Left cardiac atrium (tissue), 4 donors: ENCODE measurements at places on chromosomes 12 and 14.
A peak's percentile ranks its signal among the peaks of the same experiment; 100 is the strongest.

GRCh38 chr14:35140718-35141581 is 18.6 kb downstream of the PRORP start:
- no peak for DNase-seq

GRCh38 chr12:130382818-130383217 is 45.1 kb downstream of the PIWIL1 start:
- DNase-seq, result no peak

DNA sequence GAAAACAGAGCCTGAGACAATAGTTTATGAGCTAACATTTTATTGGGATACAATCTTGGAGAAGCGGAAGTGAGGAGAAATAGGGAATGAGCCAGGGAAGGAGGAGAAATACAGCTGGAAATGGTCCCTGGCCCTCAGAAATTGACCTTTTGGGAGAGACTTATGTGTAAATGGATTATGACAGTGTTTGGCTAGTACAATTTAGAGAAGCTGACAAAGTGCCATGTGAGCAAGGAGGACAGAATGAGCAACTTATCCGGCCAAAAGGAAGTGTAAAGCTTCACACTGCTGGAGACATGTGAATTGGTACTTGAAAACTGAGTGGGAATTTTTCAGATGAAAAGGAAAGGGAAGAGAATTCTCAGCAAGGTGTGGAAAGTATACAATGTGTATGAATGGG is 2.9 kb downstream of the GLIPR1 start:
- no peak for DNase-seq

- no peak for DNase-seq
Measured at GRCh38 chr12:114664651-114665320, 19.2 kb downstream of the TBX3 start.

GRCh38 chr12:121723200-121723599 is 10.6 kb downstream of the TMEM120B start:
- no peak for DNase-seq

DNA sequence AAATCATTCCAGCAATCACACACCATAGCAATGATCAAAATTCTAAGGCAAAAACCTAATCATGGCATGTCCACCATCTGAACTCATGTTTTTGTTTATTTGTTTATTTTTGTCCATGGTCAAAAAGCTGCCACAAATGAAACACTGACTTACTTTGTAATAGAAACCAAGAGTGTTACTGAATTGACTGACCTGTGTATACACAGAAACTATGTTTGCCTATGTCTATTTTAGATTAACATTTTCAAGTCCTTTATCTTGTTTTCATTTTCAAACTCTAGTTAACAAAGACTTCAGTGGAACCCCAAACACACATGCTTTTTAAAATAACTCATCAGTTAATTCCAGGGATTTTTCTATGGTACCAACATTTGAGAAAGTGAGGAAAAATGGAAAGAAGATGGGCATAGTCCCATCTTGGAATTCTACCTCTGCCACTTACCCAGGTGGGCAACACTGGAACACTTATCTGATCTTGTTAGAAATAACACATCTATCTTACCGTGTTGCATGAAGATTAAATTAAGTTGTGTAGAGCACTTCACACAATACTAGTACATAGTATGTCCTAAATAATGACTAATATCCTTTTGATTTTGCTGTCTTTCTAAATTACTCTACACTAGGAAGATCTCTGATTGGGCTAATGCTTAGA is 6.4 kb downstream of the LUM start:
- DNase-seq, result no peak

- DNase-seq, result no peak
Measured at GRCh38 chr12:124995200-124995961, 1.9 kb downstream of the BRI3BP start.

- no peak for DNase-seq
Measured at GRCh38 chr14:80358112-80358511, 146.8 kb upstream of the DIO2 start.

DNA sequence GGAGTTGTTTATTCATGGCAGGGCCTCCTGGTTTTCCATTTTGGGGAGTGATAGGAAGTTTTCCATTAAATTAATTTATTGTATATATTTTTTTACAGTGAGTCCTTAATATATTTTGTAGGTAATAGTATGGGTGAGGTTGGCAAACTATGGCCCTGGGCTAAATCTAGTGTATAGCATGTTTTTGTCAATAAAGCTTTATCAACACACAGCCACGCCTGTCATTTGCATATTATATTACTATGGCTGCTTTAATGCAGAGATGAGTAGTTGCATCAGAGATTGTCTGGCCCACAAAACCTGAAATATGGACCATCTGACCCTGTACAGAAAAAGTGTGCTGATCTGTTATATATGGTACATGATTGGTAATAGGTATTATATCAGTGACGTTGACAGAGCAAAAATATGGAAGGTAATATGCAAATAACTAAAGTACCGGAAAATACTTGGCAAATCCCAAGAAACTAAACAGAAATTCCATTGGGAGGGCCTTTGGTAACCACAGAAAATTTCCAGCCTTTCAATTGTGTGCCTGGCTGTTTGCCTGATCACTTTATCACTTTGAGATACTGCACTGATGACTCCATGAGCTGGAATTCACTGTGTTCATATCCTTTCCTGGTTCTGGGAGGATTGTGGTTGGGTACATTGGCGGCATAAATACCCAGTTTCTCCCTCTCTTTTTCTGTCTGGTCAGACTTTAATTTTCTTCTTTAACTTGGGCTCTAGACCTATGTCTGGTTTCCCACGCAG is 61.7 kb upstream of the RFLNA start:
- no peak for DNase-seq

GRCh38 chr12:40106655-40107054 is 774 bp upstream of the SLC2A13 start:
- no peak for DNase-seq

- peak; percentile 72 for DNase-seq
Measured at GRCh38 chr12:3604748-3605586, 114.0 kb downstream of the PRMT8 start.

- DNase-seq, result peak; percentile 75
Measured at GRCh38 chr14:61355892-61356325, 34.5 kb downstream of the PRKCH start.
